ENCODE measurements at places on chromosomes 6 and 20.

DNA sequence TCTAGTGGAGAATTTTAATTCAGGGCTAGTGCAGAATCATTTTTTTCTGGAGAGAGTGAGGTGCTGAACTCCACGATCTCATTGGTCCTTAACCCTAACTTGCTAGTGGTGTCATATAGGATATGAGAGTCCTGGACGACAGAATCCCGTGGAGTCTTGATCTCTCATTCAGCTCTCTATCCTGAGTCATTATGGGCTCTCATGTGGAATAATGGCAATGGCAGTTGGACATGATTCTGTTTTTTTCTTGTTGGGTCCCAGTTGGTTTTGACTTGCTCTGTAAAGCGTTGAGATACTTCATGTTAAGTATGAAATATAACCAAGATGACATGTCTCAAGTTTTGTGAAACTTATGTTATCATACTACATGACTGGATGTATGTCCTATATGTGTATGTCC, 6.3 kb upstream of the RNF144B start:
- DNase-seq = no peak

- no peak for DNase-seq
Measured at GRCh38 chr6:148388521-148388920, 45.9 kb downstream of the SASH1 start.

DNA sequence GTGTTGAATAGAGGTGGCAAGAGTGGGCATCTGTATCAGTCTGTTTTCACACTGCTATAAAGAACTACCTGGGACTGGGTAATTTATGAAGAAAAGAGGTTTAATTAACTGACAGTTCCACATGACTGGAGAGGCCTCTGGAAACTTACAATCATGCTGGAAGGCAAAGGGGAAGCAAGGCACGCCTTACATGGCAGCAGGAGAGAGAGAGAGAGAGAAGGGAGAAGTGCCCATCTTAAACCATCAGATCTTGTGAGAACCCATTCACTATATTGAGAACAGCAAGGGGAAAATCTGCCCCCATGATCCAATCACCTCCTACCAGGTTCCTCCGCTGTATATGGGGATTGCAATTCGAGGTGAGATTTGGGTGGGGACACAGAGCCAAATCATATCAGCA, 18.6 kb upstream of the PPP1R14C start:
- no peak for DNase-seq

GRCh38 chr20:58996226-58996611, 10.8 kb downstream of the CTSZ start:
- no peak for DNase-seq

DNA sequence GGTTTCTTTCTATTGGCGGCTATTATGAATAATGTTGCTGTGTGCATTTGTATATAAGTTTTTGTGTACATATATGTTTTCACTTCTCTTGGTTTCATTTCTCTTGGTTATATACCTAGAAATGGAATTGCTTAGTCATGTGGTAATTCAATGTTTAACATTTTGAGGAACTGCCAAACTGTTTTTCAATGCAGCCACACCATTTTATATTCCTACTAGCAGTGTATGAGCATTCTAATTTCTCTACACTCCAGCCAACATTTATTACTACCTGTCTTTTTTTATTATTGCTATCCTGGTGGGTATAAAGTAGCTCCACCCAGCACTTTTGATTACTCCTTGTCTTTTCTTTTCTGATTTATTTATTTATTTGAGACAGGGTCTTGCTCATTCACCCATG, 54.8 kb downstream of the PHACTR2 start:
- DNase-seq = no peak

GRCh38 chr20:10065154-10065833, 30.5 kb downstream of the ANKEF1 start:
- no peak for DNase-seq

DNA sequence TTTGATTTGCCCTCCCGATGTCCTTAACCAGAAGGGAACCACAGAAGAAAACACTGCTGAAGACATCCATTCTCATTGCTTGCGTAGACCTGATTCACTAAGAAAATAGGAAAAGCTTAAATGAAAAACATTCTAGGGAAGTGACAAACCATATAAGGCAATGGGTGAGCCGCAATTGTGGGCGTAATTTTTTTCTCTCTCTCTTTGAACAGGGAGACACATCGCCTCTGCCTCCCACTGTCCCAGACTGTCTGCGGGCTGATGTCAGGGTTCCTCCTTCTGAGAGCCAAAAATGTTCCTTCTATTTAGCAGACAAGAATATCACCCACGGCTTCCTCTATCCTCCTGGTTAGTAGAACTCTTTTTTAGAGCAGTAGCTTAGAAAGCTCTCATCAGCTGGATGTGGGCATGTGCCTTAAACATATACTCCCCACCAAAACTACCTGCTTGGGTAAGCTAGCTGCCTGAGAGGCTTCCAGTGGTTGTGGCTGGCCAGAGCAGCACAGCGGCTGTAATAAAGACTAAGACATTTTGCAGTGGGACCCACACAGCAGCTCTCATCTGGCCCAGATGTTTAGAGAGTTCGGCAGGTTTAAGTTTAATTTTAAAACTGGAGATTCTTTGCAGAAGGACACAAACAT, 22.7 kb upstream of the CTAGE9 start:
- DNase-seq = no peak

DNA sequence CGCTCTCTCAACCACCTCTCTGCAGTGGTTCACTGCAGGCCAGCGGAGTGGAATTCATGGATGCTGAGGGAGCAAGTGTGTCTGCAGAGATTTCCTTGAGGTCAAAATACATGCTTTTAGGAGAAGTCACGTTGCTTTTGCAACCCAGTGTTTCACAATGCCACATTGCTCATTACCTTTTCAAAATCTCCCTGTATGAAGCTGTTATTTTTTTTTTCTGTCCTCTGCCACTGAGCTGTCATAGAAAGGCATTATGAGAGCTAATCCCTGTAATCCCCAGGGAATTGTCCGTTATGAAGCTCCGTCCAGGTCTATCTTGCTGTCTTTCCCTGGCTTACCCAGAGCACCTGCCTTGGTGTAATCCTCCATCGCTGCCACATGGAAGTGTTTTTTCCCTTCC, 60.5 kb upstream of the SLC22A23 start:
- DNase-seq = no peak

DNA sequence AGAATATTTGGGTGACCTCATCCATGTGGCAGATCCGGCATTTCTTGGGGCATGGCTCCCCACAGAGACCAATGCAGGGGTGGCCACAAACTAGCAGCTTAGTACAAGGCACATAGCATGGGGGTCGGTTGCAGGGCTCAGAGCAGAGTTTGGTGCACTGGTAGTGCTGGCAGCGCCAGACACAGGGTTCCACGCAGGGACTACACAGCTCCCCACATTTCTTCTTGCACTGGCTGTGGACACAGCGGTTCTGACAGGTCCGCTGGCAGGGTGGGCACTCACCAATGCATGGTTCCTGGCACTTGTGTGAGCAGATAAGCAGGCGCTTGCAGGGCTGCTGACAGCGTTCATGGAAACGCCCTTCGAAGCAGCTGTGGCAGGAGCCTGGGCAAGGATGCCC, 29.1 kb downstream of the DDX27 start:
- no peak for DNase-seq

DNA sequence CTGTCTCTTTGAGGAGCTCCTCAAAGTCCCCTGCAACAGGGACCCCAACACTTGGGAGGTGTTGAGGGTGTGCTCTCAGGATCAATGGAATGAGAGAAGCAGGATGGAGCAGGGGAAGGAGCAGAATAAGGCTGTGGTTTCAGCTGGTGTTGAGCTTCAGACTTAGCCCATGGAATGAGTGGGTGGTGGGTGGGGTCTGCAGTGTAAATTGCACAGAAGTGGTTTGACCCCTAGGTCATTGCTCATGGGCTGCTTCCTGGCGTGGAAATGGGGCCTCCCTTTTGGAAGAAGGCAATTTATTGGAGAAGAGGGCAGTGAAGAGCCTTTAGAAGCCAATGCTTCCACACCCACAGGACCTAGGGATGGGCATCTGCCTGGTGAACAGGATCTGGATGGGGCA, 37.0 kb upstream of the KCNG1 start:
- no peak for DNase-seq

DNA sequence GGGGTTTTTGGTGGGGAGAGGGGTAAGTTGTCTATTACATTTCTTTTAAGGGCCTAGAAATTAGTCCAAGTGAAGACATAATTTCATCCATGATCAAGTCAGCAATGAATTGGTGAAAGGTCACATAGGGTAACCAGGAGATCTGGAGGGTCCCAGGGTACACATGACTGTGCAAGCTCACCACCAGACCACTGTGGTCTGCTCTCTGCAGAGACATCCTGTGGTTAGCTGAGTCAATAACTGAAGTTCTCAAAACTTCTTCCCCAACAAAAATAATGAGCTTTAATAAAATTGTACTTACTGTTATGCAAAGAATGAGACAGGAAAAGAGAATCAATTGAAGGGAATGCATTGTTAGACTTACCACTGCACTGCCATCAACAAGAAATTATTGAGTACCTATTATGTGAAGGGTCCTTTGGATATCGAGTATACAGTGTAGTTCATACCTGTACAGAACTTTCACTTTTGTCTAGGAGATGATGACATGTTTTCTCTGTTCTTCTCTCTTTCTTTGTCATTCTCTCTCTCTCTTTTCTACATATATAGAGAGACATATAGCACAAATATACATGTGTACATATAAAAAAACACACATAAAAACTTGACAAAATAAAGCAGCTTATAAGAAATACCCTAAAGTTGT, 209.8 kb downstream of the GJA1 start:
- DNase-seq = peak; percentile 57

DNA sequence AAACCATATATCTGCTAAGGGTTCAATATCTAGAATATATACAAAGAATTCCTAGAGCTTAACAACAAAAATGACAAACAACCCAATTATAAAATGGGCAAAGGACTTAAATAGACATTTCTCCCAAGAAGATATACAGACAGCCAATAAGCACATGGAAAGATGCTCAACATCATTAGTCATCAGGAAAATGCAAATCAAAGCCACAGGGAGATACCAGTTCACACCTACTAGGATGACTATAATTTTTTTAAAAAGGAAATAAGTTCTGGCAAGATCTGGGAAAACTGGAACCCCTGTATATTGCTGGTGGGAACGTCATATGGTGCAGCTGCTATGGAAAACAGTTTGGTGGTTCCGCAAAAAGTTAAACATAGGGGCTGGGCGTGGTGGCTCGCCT, 116.2 kb upstream of the MYL9 start:
- no peak for DNase-seq

DNA sequence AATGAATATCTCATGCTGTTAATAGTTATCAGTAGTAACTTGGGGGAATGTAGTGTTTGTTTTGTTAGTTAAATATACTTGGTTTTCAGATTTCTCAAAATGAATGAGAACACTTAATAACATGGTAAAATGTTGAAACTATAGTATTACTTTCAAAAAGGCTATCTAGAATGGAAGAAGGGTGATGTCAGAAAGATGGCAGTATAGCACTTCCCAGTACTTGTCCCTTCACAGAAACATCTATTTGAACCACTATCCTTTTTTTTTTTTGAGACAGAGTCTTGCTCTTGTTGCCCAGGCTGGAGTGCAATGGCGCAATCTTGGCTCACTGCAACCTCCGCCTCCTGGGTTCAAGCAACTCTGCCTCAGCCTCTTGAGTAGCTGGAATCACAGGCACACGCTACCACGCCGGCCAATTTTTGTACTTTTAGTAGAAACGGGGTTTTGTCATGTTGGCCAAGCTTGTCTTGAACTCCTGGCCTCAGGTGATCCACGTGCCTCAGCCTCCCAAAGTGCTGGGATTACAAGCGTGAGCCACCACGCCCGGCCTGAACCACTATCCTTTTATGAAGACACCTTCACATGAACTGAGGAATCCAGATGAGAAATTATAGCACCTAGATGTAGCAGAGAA, 4.7 kb upstream of the ECHDC1 start:
- no peak for DNase-seq

Measured in SIG-M5 (cell line).